RPMI7951 (cell line): ENCODE measurements at places on chromosomes 2 and 18. TPM values are rescaled to one million over a fixed set of nuclear protein-coding genes. Genes with fewer than 3 reads are reported as not detected.

DNA sequence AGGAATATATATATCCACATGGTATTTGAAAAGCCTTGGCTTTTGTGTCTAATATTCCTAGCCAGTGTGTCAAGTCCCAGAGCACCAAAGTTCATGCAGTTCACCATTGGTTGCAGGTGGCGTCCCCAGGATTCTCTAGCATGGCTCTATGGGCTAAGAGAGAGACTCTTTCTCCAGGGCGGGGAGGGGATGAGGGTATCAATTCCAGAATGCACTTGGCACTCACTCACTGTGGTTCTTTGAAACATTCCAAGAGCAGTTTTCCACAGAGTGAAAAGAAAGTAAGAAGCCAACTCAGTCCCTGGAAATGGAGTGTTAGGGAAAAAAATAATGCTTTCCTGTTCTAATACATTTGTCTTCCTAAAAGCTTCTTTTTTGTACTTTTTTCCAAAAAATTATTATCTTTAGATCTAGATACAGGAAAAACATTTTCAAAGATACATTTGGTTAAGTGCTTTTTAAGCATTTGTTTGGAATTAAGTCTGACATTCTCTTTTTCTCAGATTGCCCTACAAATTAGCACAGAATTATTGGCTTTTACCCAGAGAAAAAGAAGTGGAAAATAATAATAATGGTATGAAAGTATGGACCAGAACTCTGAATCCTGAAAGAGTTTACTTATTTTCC lies 239.9 kb downstream of the PAX3 start:
- no peak for DNase-seq

DNA sequence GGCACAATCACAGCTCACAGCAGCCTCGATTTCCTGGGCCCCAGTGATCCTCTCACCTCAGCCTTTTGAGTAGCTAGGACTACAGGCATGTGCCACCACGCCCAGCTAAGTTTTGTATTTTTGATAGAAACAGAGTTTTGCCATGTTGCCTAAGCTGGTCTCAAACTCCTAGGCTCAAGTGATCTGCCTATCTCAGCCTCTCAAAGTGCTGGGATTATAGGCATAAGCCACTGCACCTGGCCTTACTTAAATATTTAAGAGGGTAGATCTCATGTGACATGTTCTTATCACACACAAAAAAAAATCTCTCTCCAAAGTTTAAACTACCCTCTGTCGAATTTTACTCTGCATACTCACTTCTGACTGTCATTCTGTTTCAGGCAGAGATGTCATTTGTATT lies 75.4 kb upstream of the CHRNA1 start:
- DNase-seq: no peak

GRCh38 chr2:65885266-65885665 lies 452.9 kb upstream of the SPRED2 start:
- DNase-seq: no peak

- peak; percentile 84 for DNase-seq
Measured at GRCh38 chr2:54964271-54964670, 86.0 kb downstream of the RTN4 start.

DNA sequence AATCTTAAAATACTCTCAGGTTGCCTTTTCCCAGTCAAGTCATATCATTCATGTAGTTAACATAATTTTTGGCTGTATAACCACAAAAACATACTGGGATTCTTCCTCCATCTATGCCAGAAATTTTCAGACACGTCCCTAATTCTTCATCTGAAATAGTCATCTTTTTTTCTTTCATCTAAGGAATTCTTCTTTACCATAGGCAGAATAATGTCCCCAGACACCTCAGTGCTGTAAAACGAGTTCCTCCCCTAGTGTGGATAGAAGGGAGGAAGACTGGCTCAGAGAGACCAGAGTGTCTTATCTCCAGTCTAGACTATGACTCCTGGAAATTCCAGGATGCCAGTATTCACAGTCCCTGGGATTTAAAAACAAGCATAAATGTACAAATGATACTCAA lies 127.8 kb downstream of the MREG start:
- no peak for DNase-seq

- DNase-seq: no peak
Measured at GRCh38 chr2:128451084-128452023, 132.7 kb upstream of the HS6ST1 start.

DNA sequence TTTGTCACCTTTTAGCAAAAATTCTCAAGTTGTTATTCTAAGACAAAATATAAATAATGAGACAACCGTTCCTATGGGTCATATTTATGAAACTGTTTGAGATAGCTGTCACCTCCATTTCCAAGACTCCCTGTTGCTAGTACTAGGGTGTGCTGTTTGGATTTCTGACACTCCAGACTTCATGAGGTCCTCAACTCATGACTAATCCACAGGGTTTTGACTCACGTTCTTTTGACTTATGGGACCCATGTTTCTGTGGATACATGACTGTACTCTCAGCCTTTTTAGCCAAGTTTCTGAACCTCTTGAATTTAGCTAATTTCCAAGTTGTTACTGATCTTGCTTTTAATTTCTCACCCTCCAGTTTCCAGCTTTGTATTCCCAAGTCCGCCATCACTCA lies 178.7 kb upstream of the FAM98A start:
- DNase-seq: no peak

DNA sequence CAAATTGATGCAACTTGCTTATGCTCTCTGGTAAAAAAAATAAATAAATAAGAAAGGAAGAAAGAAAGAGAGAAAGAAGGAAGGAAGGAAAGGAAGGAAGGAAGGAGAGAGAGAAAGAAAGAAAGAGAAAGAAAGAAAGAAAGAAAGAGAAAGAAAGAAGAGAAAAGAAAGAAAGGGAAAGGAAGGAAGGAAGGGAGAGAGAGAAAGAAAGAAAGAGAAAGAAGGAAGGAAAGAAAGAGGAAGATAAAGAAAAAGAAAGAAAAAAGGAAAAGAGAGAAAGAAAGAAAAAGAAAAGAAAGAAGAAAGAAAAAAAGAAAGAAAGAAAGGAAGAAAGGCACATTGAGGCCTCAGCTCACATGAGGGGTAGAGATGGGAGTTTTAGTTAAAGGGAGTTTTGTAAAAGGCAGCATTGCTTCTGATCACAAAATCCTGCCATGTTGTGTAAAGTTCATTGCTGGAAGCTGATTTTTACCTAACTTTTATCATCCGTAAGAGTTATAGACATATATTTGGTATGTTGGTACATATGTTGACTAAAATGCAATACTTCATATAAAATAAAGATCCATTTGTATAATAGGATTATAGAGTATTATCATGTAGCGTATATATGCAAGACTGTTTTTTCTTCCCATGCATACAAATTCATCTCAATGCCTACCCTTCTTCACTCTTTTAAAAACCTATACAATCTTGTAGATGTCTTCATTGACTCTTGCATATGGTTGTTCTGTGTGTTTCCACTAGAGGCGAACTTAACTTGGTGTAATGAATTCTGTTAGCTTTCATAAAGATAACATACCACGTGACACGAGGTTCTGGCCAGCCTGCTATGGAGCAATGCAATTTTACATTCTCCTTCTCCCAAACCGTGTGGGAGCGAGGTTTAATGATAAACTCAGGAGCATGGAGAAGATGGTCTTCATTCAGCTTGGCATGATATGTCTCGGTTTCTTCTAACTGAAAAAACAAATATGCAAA lies 32.8 kb downstream of the MYOM1 start:
- DNase-seq: no peak

DNA sequence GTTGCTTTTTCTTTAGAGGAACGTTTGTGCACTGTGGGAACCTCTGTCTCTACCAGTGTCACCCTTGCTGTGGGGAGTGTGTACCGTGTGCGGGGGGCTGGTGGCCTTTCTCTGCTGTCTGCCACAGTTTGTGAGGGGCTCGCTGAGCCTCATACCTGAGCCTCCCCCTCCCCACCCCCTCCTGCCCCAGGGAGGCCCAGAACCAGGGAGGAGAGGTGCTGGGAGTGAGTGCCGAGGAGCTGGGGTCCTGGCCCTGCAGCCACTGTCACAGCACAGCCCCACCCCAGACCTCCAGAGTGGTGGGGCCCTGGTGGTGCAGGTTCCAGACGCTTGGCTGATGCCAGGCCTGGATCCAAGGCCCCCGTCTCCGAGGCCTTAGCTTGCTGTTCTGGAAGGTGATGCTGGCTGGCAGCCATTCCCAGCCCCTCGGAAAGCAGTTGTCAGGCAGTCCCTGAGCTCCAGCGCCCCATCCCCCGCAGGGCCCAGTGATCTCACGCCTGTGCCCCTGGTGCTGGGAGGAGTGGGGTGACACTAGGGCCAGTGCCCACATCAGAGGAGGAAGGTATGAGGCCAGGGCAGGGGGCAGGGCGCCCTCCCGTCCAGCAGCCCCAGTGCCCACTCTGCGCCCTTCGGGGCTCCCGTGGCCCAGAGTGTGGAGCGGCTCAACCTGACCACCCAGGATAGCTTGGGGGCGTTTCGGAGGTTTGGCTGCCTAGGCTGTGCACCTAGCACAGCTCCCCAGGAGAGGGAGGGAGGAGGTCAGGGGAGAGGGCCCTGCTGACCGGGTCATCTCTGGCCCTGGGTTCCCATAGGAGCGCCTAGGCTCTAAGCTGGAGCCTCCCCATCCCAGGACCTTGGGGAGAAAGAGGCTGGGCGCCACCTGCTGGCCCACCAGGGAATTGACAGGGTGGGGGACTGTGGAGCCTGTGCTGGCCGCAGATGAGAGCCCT lies 53.0 kb upstream of the ALPP start:
- DNase-seq: peak; percentile 24

DNA sequence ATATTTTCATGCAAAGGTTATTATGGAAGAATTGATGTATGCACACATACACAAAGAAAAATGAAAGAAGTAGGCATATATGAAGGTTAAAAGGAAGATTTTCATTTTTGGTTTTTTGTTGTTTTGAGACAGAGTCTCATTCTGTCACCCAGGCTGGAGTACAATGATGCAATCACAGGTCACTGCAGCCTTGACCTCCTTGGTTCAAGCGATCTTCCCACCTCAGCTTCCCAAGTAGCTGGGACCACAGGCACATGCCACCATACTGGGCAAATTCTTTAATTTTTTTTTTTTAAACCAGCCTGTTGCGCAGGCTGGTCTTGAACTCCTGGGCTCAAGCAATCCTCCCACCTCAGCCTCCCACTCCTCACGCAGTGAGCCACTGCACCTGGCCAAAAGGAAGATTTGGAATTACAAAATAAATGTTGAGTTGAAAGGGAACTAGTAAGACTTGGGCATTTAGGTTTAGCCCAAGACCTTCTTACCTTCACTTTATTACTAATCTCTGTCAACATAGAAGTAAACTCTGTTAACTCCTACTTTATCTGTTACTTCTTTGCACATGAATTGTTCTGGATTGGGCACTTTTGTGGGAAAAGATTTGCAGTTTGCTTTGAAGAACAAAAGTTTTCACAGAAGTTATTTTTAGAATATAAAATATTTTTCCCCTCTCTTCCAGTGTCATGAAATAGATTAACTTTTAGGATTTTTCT lies 31.7 kb upstream of the NBEAL1 start:
- no peak for DNase-seq

- no peak for DNase-seq
Measured at GRCh38 chr2:121513597-121514333, 16.9 kb upstream of the RNU4ATAC start.

- peak; percentile 79 for DNase-seq
Measured at GRCh38 chr2:120919771-120920453, 184.2 kb downstream of the GLI2 start.

GRCh38 chr2:54550547-54550946 lies 94.4 kb downstream of the SPTBN1 start:
- DNase-seq: no peak

GRCh38 chr2:238940806-238941205 lies 92.9 kb downstream of the TWIST2 start:
- no peak for DNase-seq

- no peak for DNase-seq
Measured at GRCh38 chr18:12840382-12840781, 43.7 kb downstream of the PTPN2 start.

- DNase-seq: peak; percentile 5
Measured at GRCh38 chr2:221817052-221817451, 244.9 kb upstream of the EPHA4 start.

GRCh38 chr18:12059334-12060181 lies 34.1 kb upstream of the ANKRD62 start:
- DNase-seq: no peak

DNA sequence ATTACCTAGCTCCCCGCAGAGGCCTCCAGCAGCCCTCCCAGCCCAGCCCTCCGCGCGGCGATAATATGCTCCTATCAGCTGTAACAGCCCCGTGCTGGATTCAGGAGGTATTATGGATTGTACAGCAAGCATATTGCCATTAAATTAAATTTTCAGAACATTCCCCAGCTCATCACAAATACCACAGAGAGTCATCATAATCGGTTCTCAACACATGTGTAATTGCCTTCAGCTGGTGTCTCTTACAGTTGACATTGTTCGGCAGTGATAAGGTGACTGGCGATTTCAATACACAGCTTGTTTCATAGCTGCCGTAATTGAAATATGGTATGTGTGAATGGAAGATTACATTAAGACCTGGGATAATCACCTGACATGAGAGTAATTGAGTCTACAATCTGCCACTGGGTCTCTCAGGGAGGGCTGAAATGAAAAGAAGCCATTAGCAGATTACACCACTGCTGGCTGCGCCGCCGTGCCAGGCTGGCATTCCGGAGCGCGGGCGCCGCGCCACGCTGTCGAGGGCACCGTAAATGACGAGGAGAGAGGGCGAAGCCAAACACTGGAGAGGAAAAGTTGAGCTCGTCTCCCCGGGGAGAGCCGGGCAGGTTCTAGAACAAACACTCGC lies 549.4 kb upstream of the SALL3 start:
- DNase-seq: no peak

The MOCOS gene
- total RNA-seq: 4.9 and 5.1 TPM in 2 replicates

The IL18R1 gene
- total RNA-seq: 0.10 TPM in 1 of 2 replicates, not detected in the other

The TMEM37 gene
- total RNA-seq: not detected in 2 replicates

The GRB14 gene
- total RNA-seq: not detected in 2 replicates

The CDH20 gene
- not detected in 2 replicates for total RNA-seq

The RAPGEF4 gene
- 2.1 and 2.4 TPM in 2 replicates for total RNA-seq

The ACTG2 gene
- total RNA-seq: 2.0 and 2.9 TPM in 2 replicates

The ACMSD gene
- total RNA-seq: not detected in 2 replicates

The BUB1 gene
- total RNA-seq: 161 and 174 TPM in 2 replicates

The B3GNT7 gene
- 0.49 and 0.60 TPM in 2 replicates for total RNA-seq

The MAPRE3 gene
- 1.6 and 2.2 TPM in 2 replicates for total RNA-seq

The TM4SF20 gene
- total RNA-seq: not detected in 2 replicates

The STON1 gene
- 6.7 and 7.0 TPM in 2 replicates for total RNA-seq
